ENCODE measurements at places on chromosomes 16 and 17. TPM values are rescaled to one million over a fixed set of nuclear protein-coding genes. Genes with fewer than 3 reads are reported as not detected.

PDE6G gene
- not detected for total RNA-seq

GCGR gene
- total RNA-seq, result not detected

PRSS33 gene
- total RNA-seq, result 0.10 TPM

MMP2 gene
- total RNA-seq, result 283 TPM

C16orf96 gene
- not detected for total RNA-seq

DNA sequence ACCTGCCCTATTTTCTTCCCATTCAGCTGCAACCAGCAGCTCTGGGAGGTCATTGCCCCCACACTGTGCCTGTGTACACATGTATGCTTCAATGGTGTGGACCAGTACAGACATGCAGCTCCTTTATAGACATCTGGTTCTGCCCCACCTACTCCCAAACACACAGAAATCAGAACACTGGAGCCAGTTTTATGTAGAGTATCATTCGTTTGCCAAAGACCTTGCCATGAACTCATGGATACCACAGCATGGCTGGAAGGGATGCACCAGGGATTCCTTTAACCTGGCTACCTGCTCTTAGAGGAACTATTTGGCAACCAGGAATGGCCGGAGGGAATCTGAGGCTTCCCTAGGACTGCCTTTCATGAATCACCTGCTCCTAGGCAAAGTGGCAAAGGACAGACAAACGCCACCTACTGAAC, 60.4 kb downstream of the ZFHX3 start:
- no peak for DNase-seq

GRCh38 chr17:64183815-64184214, 53.9 kb upstream of the ERN1 start:
- no peak for DNase-seq

- DNase-seq, result no peak
Observed at GRCh38 chr17:41340494-41340893, 10.1 kb downstream of the KRT33A start.

- no peak for DNase-seq
Observed at GRCh38 chr17:60278237-60278636, 113.7 kb downstream of the USP32 start.

- peak; percentile 54 for DNase-seq
Observed at GRCh38 chr16:27847030-27847550, 216.4 kb downstream of the GSG1L start.

- DNase-seq, result no peak
Observed at GRCh38 chr17:76071531-76072147, 678 bp downstream of the SRP68 start.

- DNase-seq, result no peak
Observed at GRCh38 chr17:43350888-43351361, 47.9 kb upstream of the ARL4D start.

- DNase-seq, result no peak
Observed at GRCh38 chr16:3235856-3236669, 1.1 kb upstream of the ZNF200 start.

DNA sequence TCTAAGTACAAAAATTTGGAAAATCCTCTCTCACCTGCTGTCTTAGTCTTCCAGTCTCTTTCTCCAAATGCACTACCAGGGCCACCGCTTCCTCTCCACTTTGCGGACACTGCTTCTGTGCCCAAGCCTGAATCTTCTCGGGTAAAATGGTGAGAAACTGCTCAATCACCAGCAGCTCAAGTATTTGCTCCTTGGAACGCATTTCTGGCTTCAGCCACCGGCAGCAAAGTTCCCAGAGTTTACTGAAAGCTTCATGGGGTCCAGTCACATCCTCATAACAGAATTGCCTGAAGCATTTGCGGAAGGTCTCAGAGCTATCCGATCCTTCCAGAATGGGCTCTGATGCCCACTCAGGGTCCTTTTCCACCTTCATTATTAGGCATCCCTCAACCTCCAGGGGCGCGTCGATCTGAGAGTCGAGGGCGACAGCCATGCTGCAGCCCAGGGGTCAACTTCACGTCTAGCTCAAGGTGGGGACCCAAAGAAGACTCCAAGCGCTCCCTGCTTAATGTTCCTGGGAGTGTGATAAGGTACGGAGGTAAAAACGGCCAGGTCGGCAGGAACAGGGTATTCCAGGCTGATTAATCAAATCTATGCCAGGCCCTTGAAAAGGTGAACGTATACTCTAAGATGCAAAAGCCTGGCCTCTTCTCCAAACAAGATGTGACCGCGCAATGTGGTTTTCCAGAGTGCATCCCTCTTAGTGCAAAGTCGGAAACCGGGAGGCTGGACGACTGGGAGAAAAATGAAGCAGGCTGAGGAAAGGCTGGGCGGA, 763 bp downstream of the ZKSCAN2 start:
- DNase-seq, result no peak

DNA sequence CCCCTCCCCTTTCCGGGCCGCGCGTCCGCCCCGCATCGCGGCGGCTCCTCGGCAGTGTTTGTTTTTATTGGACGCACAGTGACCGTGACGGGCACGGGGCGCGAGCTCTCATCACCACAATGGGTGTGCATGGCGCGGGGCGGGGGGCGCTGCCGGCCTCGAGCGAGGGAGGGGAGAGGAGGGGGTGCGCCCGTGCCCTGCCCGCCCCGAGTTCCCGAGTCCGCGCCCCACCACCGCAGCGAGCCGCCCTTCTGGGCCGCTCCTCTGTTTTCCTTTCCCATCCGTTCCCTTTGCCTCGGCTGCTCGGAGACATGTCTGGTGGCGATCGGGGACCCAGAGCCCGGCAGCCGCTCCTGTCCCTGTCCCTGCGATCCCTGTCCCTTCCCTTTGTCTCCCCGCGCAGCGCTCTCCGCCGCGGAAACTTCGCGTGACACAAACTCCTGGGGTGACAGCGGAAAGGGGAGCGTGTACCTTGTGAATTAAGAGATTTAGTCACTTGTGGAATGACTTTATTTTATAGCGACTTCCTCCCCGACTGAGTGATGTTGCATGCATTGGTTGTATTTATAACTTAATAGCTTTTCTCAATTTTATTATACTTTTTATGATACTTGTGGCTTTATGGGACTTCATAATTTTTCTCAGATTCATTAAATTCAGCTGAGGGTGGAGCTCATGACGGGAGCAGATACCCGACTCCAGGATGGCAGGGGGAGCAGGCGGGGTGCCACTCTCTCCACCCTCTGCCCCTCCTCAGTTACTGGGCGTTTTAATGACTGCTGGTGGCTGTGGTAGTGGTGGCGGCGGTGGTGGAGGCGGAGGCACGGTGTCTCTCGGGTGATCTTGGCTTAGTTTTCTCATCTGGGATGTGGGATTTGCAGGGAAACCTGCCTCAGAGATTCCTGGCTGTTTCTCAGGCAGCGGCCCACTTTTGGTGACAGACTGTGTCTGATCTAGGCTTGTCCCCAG, 40.8 kb downstream of the MRM1 start:
- no peak for DNase-seq

- DNase-seq, result peak; percentile 83
Observed at GRCh38 chr16:30775392-30776188, 11.4 kb downstream of the ZNF629 start.

- DNase-seq, result no peak
Observed at GRCh38 chr16:58027916-58028455, 2.4 kb downstream of the MMP15 start.

- DNase-seq, result peak; percentile 96
Observed at GRCh38 chr17:7572588-7573323, 6.7 kb upstream of the CD68 start.
